ENCODE measurements at places on chromosomes 2 and 18.

DNA sequence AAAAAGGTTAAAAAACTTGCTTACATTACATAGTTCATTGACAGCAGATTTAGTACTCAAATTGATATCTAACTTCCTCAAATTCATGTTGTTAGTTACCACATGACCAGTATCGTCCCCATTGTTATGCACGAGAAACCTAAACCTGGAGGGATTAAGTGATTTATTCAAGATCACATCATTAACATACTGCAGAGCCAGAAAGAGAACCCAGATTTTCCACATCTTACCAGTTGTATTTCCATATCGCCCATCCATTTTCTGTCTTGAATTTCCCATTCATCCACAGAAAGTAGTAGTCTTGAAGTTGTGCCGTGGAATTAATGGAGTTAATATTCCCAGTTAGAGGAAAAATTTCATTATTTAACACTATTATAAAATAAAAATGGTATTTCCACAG lies 512.0 kb downstream of the METTL4 start:
- no peak for DNase-seq

GRCh38 chr18:40382197-40382596 lies 1572.8 kb upstream of the PIK3C3 start:
- peak; percentile 2 for DNase-seq

GRCh38 chr2:45897842-45898241 lies 246.4 kb downstream of the PRKCE start:
- no peak for DNase-seq

- DNase-seq = peak; percentile 4
Measured at GRCh38 chr2:188196343-188197008, 95.2 kb upstream of the GULP1 start.

GRCh38 chr18:61892683-61893308 lies at the start of gene RNF152:
Gene RNF152 (minus strand): TSS chr18:61893007. CDS start chr18:61816463, 76,544 bp downstream.
- DNase-seq = peak; percentile 38

GRCh38 chr2:26455670-26456439 lies 22.1 kb downstream of the OTOF start:
- no peak for DNase-seq

GRCh38 chr18:58886431-58886830 lies 21.8 kb downstream of the ZNF532 start:
- no peak for DNase-seq

- DNase-seq = no peak
Measured at GRCh38 chr18:31206787-31207381, 44.2 kb upstream of the DSC1 start.

DNA sequence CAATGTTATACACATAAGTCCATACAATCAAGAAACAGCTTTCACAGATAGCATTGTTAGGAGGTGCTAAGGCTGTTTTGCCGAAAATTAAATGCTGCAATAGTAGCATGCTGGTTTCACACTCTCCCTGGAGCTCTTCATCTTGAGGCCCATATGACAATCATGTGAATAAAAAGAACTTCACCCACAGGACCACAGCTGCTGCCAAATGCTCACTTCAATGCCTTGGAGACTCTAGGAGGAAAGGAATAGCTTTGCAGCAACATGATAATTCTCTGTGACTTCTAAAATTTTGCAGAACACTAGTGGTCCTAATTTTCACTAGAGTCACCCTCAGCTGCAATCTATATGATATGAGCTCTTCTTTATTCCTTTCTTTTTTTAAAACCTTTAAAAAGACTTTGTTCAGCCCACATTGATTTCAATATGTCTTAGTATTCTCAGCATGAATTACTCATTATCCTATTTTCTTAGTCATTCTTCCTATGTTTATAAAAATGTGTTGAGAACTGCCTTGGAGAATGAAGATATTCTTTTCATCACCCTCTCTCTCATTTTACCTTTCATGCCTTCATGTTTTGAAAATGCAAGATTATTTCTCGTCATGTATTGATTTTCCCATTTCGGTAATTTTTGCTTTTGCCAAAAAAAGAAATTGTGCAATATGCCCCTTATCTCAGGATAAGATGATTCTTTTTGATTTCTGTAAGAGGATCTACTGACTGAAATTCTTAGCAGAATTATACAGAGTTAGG lies 108.2 kb downstream of the PDE1A start:
- peak; percentile 39 for DNase-seq

DNA sequence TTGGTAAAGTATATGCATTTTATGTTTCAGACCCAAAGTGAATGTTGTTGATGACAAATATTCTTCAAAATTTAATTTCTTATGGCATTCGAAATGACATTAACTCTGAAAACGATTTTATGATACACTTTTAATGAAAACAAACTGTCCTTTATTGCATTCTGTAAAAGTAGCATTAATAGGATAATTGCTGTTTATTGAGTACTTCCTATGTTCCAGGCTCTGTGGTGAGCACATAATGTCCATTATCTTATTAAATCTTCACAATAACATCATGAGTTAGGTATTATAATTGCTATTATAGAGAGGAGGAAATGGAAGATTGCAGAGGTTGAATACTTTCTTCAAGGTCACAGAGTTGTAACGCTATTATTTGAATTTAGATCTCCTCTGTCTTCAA lies 638.0 kb downstream of the LRP1B start:
- DNase-seq = no peak

GRCh38 chr2:237879058-237879430 lies 19.6 kb downstream of the RAMP1 start:
- DNase-seq = peak; percentile 56

GRCh38 chr18:63316612-63317555 lies 2.7 kb downstream of the BCL2 start:
- no peak for DNase-seq

GRCh38 chr2:149063177-149063576 lies 24.7 kb downstream of the LYPD6B start:
- DNase-seq = no peak

DNA sequence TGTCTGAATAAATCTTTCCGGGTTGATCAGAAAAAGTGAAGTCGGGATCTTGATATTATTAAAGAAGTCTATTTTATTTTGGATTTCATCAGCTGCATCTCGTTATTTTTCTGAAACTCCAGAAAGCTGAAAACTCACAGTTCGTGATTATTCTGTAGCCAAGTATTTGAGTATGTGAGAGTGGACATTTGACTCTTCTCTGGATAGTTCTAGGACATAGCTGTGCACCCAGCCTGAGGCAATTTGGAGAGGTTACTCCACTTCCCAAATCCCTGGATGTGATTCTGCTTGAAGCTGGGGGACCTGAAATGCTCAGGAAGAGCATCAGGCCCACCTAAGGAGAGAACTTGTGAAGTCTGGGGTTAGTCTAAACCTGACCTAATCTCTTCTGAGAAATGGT lies 117.6 kb upstream of the PID1 start:
- no peak for DNase-seq

GRCh38 chr2:62305421-62306176 lies 109.7 kb downstream of the B3GNT2 start:
- DNase-seq = no peak

GRCh38 chr2:66270247-66270646 lies 164.7 kb upstream of the MEIS1 start:
- DNase-seq = no peak

GRCh38 chr18:58205443-58206160 lies 161.6 kb downstream of the NEDD4L start:
- peak; percentile 80 for DNase-seq

- DNase-seq = no peak
Measured at GRCh38 chr2:203989521-203989920, 53.0 kb downstream of the ICOS start.

- DNase-seq = no peak
Measured at GRCh38 chr2:154855138-154855537, 156.6 kb downstream of the KCNJ3 start.

GRCh38 chr2:188909036-188909435 lies 65.1 kb upstream of the COL3A1 start:
- peak; percentile 73 for DNase-seq

- DNase-seq = no peak
Measured at GRCh38 chr2:121906170-121906569, 150.7 kb downstream of the TSN start.

- no peak for DNase-seq
Measured at GRCh38 chr2:65033178-65033577, 23.0 kb upstream of the CEP68 start.

- DNase-seq = peak; percentile 36
Measured at GRCh38 chr18:26621161-26622026, 73.0 kb upstream of the KCTD1 start.

GRCh38 chr2:229519655-229520430 lies 194.5 kb downstream of the DNER start:
- DNase-seq = peak; percentile 49

GRCh38 chr2:241849616-241850543 lies 8.8 kb downstream of the PDCD1 start:
- DNase-seq = no peak

- DNase-seq = no peak
Measured at GRCh38 chr2:188349019-188349418, 57.3 kb downstream of the GULP1 start.

DNA sequence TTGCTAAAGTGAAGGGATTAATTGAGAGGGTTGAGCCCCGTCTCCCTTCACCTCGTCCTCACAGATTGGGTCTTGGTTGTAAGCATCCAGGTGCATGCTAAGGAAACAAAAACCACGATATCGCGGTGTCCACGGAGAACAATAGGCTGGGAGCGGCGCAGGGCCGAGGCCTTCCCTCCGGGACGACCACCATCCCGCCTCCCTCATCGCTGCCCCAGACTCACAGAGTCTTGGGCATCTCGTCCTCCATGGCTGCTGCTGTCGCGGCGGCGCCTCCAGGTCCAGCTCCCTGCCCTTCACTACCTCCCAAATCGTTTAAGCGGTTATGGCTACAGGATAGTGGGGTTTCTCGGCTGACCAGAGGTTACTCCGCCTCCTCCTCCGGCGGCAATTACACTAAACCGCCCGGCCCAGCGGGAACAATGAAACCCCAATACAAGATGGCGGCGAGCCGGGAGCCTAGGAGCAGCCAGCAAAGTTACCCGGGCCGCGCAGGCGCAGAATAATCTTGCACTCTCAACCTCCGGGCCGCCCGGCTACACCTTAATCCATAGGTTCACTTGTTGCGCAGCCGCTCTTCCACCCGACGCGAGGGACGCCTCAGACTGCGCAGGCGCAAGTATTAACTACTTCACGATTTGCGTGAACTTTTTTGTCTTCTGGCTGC lies at the start of gene TIA1:
Gene TIA1 (minus strand): TSS at position 448 of the 667 bp plus-strand sequence. CDS start 198 bp downstream, at position 250.
- DNase-seq = peak; percentile 96

DNA sequence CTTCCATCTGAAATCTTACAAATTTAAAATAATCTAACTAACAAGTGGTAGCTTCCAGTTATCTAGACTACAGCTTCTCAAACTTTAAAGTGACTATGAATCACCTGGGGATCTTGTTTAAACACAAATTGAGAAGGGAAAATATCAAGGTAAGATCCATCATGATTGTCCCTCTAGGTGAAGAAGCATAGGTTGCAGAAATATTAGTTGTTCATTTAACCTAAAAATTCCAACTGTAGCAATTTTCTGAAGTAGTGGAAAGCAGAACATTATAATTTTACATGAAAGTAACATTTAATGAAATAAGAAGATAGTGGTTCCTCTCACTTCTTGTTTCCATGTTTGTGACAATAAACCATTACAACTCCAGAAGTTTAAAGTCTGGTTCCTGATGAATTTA lies 17.3 kb downstream of the GALNT3 start:
- DNase-seq = no peak

DNA sequence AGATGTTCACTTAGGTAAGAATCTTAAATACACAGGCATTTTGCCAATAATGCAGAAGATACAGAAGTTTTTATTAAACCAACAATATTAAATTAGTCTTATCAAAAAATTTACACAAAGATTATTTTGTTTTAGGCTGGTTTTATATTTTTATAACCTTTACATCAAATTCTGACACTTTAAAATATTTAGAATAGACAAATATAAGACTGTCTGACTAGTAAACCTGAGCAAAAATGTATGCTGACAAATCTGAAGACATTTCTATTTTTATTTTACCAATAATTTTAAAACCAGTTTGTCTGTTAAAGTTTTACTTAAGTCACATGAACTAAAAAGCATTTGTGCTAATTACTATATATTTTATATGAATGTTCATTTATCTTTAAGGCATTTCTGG lies 72.1 kb upstream of the ZNF236 start:
- DNase-seq = no peak

- DNase-seq = no peak
Measured at GRCh38 chr2:226529556-226529955, 270.1 kb downstream of the IRS1 start.
